Hepatocyte (in vitro differentiated cells): ENCODE measurements at places on chromosomes 5 and 9. TPM values are rescaled to one million over a fixed set of nuclear protein-coding genes. Genes with fewer than 3 reads are reported as not detected.

DNA sequence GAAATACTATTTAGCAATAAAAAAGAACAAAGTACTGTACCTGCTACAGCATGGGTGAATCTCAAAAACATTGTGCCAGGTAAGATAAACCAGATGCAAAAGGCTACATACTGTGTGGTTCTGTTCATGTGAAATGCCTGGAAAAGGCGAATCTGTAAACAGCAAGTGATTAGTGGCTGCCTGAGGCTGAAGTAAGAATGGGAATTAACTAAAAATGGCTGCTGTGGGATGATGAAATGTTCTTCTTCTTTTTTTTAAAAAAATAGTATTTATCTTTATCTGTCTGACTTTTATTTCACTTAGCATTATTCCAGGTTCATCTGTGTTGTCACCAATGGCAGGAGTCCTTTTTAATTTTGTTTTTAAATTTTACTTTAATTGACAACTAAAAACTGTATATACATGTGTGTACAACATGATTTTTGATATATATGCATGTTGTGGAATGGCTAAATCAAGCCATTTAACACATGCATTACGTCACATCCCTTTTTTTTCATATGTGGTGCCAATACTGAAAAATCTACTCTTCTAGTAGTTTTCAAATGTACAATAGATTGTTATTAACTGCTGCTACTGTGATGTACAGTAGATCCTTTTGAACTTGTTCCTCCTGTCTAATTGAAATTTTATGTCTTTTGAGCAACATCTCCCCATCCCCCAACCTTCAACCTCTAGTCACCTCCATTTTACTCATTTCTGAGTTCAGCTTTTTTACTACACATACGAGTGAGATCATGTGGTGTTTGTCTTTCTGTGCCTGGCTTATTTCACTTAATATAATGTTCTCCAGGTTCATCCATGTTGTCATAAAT, 62.9 kb upstream of the TNFAIP8 start:
- H3K4me1 ChIP-seq = peaks cover 41% of the 10 kb centered on the region
- DNase-seq = no peak
- no peak overlapping the region for H3K4me3 ChIP-seq
- H3K36me3 ChIP-seq = no peaks in the 10 kb centered on the region
- H3K27me3 ChIP-seq = no peaks in the 10 kb centered on the region

GRCh38 chr5:155522540-155522939, 509.0 kb downstream of the KIF4B start:
- no peak overlapping the region for H3K27ac ChIP-seq
- no peaks in the 10 kb centered on the region for H3K27me3 ChIP-seq
- peak; percentile 23 for DNase-seq
- H3K4me3 ChIP-seq = no peak overlapping the region

DNA sequence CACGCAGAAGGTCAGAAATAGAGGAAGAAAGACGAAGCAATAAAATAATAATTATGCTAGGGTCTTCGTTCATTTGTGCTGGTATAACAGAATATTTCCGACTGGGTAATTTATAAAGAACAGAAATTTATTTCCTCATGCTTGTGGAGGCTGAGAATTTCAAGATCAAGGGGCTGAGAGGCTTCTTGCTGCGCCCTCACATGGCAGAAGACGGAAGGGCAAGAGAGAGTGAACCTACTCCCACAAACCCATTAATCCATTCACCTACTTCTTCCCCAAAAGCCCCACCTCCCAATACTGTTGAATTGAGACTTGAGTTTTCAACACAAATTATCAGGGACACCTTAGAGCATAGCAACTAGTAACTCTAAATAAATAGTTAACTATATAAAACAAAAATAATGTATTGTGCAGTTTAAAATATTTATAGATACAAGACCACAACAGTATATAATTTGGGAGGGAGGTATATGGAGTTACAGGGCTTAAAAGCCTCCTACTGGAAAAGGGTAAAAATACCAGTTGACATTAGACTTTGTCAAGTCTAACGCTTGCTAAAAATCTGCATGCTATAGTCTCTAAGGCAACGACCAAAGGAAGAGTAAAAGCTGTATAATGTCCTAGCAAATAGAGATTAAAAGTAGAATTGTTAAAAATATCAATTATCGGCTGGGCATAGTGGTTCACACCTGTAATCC, 40.3 kb upstream of the NAA35 start:
- H3K4me3 ChIP-seq = no peak overlapping the region
- no peak overlapping the region for H3K27ac ChIP-seq
- peak; percentile 17 for DNase-seq
- no peaks in the 10 kb centered on the region for H3K27me3 ChIP-seq

DNA sequence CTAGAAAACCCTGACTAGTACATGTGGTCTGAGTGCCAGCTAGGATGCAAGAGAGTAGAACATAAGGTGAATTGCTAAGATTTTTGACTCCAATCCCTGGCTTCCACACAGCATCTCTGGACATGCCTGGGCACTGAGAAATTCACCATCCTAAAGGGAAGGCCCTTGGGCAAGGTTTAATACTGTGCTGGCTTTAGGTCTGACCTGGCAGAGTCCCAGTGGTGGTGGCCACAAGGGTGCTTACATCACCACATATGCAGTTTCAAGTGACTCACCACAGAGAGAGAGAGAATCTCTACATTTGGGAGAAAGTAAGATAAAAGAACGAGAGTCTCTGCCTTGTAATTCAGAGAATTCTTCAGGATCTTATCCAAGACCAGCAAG, 661.6 kb upstream of the C9orf72 start:
- no peaks in the 10 kb centered on the region for H3K27me3 ChIP-seq
- no peak overlapping the region for H3K27ac ChIP-seq
- no peaks in the 10 kb centered on the region for H3K36me3 ChIP-seq
- DNase-seq = peak; percentile 9
- no peak overlapping the region for H3K4me3 ChIP-seq
- H3K4me1 ChIP-seq = no peaks in the 10 kb centered on the region

DNA sequence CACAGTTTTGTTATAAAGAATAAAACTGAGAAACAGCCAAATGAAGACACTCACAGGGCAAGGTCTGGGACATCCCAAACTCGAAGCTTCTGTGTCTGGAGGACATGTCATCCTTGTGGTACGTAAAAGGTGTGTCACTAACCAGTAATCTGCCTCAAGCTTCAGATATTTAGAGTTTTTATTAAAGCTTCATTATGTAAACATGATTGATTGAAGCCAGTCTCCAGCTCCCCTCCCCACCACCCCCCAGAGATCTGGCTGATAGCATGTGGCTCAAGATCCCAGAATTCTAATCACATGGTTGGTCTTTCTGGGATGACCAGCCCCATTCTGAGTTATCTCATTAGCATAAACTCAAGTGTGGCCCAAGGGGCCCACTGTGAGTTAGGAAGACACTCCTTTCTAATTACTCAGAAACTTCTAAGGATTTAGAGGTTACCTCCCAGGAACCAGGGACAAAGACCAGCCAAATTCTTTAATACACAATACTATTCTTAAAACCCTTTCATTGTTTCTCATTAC, 31.4 kb upstream of the ERAP1 start:
- no peaks in the 10 kb centered on the region for H3K36me3 ChIP-seq
- DNase-seq = no peak
- H3K27me3 ChIP-seq = no peaks in the 10 kb centered on the region
- no peaks in the 10 kb centered on the region for H3K4me1 ChIP-seq
- peak overlapping the region; percentile 50 for H3K27ac ChIP-seq

DNA sequence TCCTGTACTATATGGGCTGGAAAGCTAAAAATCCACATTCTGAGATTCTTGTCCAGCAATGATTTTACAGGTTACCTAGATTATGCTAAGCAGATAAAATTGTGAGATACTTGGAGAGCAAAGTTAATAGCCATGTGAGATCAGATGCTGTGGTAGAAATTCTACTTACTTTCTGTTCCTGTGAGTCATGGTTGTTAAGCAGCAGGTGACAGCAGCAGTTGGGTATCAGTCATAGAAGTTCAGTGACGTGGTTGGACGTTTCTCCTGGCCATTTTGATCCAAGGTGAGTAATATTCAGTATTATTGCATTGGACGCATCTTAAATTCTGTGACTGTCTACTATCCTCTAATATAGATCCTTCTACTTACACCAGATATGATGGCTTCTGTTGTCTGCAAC, 524.5 kb downstream of the TMEM38B start:
- no peaks in the 10 kb centered on the region for H3K27me3 ChIP-seq
- no peak overlapping the region for H3K27ac ChIP-seq
- no peak for DNase-seq
- no peaks in the 10 kb centered on the region for H3K4me1 ChIP-seq
- H3K36me3 ChIP-seq = no peaks in the 10 kb centered on the region

GRCh38 chr5:132787076-132787475, 10.0 kb upstream of the SEPTIN8 start:
- H3K4me3 ChIP-seq = no peak overlapping the region
- H3K27me3 ChIP-seq = no peaks in the 10 kb centered on the region
- no peak for DNase-seq
- no peaks in the 10 kb centered on the region for H3K4me1 ChIP-seq
- H3K36me3 ChIP-seq = no peaks in the 10 kb centered on the region

DNA sequence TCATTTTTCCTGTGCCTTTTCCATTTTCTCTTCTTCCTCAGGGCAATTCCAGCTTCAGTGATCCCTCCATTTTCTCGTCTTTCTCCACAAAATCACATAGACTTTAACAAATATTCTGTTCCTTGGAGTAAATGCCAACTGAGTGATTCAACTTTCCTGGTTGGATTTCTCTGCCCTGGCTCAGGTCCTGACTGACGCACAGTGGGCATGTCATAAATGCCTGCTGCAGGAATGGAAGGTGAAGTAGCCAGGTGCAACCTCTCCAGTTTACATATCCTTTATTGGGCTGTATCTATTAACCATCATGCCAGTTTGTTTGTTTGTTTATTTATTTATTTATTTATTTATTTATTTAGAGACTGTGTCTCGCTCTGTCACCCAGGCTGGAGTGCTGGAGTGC, 95.1 kb downstream of the MEF2C start:
- no peak overlapping the region for H3K4me3 ChIP-seq
- H3K27me3 ChIP-seq = no peaks in the 10 kb centered on the region
- H3K36me3 ChIP-seq = no peaks in the 10 kb centered on the region
- H3K4me1 ChIP-seq = peaks cover 14% of the 10 kb centered on the region

GRCh38 chr9:33881635-33882034, 64.7 kb downstream of the UBE2R2 start:
- H3K4me3 ChIP-seq = no peak overlapping the region
- no peaks in the 10 kb centered on the region for H3K36me3 ChIP-seq
- no peaks in the 10 kb centered on the region for H3K27me3 ChIP-seq
- H3K4me1 ChIP-seq = peaks cover 19% of the 10 kb centered on the region

DNA sequence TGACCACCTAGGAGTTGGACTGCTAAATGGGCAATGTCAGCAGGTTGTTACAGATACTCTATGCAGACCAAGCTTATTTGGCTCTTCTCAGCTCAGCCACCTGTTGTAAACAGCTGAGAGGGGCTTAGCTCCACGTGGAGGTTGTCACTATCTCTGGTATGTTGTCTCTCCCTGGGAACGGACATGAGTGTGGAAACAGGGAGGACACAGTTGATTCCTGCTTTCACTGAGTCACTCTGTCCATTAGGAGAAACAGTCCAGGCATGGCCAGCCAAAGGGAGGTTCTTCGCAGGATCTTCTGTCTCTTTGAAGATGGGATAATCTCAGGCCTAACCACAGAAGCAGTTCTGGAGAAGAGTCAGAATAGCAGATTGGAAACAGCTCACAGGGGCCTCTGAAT, 121.2 kb downstream of the PALM2AKAP2 start:
- no peaks in the 10 kb centered on the region for H3K27me3 ChIP-seq
- H3K4me1 ChIP-seq = no peaks in the 10 kb centered on the region
- no peak overlapping the region for H3K4me3 ChIP-seq
- H3K27ac ChIP-seq = no peak overlapping the region
- peak; percentile 44 for DNase-seq

GRCh38 chr5:168740811-168741213, 161.6 kb upstream of the PANK3 start:
- no peaks in the 10 kb centered on the region for H3K4me1 ChIP-seq
- H3K27ac ChIP-seq = no peak overlapping the region
- no peak overlapping the region for H3K4me3 ChIP-seq
- no peak for DNase-seq
- H3K27me3 ChIP-seq = no peaks in the 10 kb centered on the region
- H3K36me3 ChIP-seq = no peaks in the 10 kb centered on the region

GRCh38 chr5:105782501-105782900, 1888.2 kb downstream of the EFNA5 start:
- H3K4me1 ChIP-seq = no peaks in the 10 kb centered on the region
- no peak overlapping the region for H3K4me3 ChIP-seq
- no peaks in the 10 kb centered on the region for H3K36me3 ChIP-seq

DNA sequence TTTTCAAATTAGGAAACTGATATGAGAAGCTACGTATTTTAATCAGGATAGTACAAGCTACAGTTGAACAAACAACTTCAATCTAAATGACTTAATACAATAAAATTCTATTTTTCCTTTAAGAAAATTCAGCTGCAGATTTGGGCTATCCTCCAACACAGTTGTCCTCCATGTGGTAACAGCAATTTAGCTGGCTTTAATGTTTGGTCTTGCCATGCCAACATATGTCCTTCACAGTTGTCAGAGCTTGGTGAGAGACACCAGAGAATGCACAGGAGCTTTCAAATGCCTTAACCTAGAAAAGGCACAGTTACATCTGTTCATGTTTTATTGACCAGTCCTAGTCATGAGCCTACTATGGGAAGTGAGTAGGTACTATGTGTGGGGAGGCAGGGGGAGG, 10.8 kb downstream of the FAM174A start:
- no peaks in the 10 kb centered on the region for H3K4me1 ChIP-seq
- no peak overlapping the region for H3K27ac ChIP-seq
- no peak overlapping the region for H3K4me3 ChIP-seq
- no peak for DNase-seq
- no peaks in the 10 kb centered on the region for H3K27me3 ChIP-seq

DNA sequence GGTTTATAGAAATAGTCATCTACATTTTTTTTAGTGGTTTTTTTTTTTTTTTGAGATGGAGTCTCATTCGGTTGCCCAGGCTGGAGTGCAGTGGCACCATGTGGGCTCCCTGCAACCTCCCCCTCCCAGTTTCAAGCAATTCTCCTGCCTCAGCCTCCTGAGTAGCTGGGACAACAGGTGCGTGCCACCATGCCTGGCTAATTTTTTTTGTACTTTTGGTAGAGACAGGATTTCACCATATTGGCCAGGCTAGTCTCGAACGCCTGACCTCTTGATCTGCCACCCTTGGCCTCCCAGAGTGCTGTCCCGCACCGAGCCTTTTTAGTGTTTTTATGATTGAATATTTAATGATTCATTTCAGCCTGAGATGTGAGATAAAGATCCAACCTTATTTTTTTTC, 27.3 kb downstream of the ANKRD33B start:
- no peak for DNase-seq
- no peaks in the 10 kb centered on the region for H3K27me3 ChIP-seq
- H3K4me3 ChIP-seq = no peak overlapping the region
- H3K36me3 ChIP-seq = no peaks in the 10 kb centered on the region

DNA sequence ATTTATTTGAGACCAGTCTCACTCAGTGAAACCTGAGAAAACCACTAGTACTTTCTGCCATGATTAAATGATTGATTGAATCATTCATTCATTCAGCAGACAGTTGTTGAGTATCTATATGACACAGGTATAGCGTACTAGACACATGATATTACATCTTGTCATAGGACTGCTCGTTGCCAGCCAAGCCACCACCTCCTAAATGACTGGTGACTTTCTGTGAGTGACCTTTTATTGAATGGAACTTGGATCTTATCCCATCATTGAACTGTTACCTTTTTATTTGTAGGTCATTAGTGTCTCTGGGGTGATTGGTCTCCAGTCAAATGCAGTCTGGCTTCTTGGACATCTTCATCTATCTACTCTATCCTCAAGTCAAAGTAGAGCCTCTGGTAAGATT, 80.7 kb downstream of the HACD4 start:
- H3K4me1 ChIP-seq = no peaks in the 10 kb centered on the region
- H3K4me3 ChIP-seq = no peak overlapping the region
- no peaks in the 10 kb centered on the region for H3K27me3 ChIP-seq
- H3K36me3 ChIP-seq = no peaks in the 10 kb centered on the region

Gene RNF208
- total RNA-seq = 1.6 and 2.3 TPM in 2 replicates

Gene SLC45A2
- total RNA-seq = 1.4 TPM in 1 of 2 replicates, not detected in the other

Gene RASGRF2
- 3.1 and 3.3 TPM in 2 replicates for total RNA-seq

Gene DBH
- total RNA-seq = not detected in 2 replicates

Gene ARHGEF28
- 7.6 and 11.2 TPM in 2 replicates for total RNA-seq

Gene NTRK2
- 3.4 and 3.7 TPM in 2 replicates for total RNA-seq

Gene TGFBR1
- 74.2 and 79.4 TPM in 2 replicates for total RNA-seq
